ENCODE measurements at places on chromosomes 16 and 17.

DNA sequence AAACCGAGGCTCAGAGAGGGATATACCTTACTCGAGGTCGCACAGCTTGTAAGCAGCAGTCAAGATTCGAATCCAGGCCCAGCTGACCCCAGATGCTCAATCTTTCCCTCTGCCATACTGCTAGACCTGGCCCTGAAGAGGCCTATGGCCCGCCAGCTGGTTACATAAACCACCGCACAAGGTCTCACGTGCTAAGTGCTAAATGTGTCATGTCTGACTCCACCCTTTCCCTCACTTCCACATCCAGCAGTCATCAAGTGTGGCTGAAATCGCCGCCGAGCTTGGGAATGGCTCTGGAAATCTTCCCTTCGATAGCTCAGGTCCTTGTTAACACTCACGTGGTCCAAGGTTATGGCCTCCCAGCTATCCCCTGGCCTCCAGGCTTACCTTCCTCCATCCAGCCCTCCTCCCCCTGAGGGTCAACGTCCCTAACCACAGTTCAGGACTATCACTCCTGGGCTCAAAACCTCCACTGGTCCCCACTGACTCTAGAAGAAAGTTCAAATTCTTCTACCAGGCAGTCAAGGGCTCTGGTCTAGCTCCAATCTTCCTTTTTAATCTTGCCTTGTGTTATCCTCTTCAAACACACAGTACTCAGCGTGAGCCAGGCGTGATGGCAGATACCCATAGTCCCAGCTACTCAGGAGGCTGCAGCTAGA lies 3.5 kb downstream of the ZBTB4 start:
- no peak for DNase-seq

- peak; percentile 91 for DNase-seq
These were observed 74.9 kb upstream of the ZFHX3 start for GRCh38 chr16:73122604-73123391.

GRCh38 chr17:17538417-17539391 lies 42.5 kb upstream of the RASD1 start:
- no peak for DNase-seq

DNA sequence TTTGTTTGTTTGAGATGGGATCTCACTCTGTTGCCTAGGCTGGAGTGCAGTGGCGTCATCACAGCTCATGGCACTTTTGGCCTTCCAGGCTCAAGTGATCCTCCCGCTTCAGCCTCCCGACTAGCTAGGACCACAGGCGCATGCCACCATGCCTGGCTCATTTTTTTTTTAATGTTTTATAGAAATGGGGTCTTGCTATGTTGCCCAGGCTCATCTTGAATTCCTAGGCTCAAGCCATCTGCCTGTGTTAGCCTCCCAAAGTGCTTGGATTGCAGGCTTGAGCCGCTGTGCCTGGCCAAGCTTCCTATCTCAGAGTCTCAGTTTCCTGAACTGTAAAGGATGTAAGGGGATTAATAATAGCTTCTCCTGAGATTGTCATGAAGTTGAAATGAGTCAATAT lies 8.0 kb downstream of the SBK1 start:
- DNase-seq, result no peak

DNA sequence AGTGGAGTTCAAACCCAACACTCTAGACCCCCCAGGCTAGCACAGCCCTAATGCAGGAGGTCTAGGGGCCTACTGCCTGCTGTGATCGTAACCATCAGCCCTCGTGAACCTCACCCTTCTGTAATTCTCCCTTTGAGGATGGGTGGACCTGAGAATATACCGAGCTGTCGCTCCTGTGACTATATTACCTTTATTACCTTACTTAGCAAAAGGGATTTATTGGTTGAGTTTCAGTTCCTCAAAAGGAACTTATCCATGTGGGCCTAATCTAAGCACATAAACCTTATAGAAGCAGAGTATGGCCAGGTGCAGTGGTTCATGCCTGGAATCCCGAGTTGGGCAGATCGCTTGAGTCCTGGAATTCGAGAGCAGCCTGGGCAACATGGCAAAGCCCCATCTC lies 19.2 kb upstream of the EMP2 start:
- no peak for DNase-seq

GRCh38 chr16:30399435-30400186 lies 4.4 kb downstream of the ZNF48 start:
- no peak for DNase-seq

Data from bone marrow (tissue), 2 donors.